LNCaP clone FGC (cell line): ENCODE measurements at places on chromosomes 6 and 20.

GRCh38 chr20:7850775-7851490, 89.3 kb downstream of the HAO1 start:
- DNase-seq = no peak

- no peak for DNase-seq
These were observed 751.0 kb downstream of the CD109 start for GRCh38 chr6:74447013-74447412.

GRCh38 chr6:110191477-110191876, 11.2 kb downstream of the CDC40 start:
- no peak for DNase-seq

DNA sequence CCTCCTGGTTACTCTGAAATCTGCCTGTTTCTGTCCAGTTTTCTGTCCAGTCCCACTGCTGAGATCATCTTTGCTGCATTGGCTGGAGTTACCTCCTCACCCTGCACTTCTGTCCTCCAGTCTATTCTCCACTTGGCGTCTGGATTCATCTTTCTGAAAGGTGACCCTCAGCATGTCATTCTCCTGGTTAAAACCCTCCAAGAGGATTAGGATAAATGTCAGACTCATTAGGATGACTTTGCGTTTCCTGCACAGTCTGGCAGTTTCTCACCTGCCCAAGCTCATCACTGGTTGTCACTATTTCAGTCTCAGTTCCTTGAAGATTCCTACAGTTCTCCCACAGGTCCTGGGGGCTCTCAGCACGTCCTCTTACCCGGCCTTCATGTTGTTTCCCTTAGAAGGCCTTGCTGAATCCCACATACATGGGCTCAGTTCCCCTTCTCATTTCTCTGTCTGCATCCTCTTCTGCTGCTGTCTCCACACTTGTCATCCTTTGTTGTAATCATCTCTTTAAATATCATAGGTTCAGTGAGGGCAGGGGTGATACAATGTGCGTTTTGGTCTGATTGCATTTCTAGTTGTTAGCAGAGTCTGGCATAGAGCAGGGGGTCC, 374.8 kb downstream of the QKI start:
- DNase-seq = no peak

DNA sequence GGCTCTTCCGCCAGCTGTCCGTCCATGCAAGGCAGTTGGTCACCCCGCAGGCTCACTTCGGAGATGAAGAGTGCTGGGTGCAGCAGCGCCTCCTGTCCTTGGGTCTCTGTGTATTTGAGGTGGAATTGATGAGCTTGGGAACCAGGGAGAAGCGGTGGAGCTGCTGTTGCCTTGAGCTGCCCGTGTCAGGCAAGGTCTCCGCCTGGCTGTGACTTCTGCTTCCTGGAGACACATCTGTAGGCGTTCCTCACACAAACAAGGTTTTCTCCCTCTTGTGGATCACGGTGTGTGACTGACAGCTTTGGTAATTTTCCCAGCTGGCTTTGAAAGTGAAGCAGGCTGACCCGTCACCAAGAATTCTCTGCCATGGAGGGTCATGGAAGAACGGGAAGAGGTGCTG, 2.5 kb upstream of the SLC17A9 start:
- DNase-seq = no peak

DNA sequence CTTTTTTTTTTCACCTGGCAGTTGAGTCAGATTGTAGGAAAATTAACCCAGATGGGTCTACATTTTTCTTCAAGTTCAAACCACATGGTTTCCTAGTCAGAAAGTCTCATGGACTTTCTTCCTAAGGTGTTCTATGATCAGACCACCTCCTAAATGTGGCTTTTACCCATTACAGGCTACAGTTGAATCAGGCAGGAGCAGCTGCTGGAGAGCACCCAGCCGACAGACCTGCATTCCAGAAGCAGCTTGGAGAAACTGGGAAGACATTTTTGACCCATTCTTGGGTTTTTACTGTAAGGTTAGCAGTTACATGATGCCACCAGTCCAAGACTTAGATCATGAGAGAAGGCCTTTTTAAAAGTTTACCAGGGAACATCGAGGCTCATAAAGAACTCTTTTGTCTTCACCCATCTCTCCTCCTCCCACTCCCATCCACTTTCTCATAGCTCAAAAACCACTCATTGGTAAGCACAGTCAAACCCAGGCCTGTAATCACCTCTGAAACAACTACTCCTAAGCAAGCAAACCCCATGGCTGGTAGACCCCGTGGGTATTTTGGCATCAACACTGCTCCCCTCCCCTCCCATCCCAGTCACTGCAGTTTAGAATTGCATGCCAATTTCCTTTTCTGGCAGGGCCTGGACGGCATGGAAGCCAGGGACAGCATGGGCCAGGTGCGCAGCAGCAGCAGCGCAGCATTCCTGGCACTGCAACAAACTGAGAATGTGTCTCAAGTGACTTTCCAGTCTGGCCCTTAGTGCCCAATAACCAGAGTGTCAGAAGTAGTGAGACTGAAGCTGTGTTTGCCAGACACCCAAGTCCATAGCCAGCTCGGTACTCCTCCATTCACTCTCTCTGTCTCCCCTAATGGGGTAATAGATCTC, 113.7 kb downstream of the CLIC5 start:
- DNase-seq = no peak

DNA sequence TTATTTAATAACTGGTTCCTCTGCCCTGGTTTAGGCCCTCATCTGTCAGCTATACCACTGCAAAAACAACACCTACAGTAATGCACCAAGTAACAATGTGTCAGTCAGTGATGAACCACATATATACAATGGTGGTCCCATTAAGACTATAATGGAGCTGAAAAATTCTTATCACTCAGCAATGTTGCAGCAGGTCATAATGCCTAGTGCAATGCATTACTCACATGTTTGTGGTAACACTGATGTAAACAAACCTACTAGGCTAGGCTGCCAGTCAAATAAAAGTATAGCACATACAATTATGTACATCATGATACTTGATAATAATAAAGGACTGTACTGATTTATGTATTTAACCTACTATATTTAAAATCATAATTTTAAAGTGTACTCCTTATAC, 31.3 kb downstream of the RARS2 start:
- DNase-seq = no peak

DNA sequence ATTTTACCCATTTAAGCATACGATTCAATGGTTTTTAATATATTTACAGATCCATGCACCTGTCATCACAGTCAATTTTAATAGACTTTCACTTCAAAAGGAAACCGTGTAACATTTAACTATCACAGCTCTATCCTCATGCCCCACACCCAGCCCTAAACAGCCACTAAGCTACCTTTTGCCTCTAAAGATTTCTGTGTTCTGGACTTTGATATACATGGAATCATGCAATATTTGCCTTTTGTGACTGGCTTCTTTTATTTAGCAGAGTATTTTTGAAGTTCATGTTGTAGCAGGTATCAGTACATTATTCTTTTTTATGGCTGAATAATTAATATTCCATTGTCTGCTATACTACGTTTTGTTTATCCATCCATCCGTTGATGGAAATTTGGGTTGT, 50.3 kb upstream of the STX16 start:
- DNase-seq = no peak

DNA sequence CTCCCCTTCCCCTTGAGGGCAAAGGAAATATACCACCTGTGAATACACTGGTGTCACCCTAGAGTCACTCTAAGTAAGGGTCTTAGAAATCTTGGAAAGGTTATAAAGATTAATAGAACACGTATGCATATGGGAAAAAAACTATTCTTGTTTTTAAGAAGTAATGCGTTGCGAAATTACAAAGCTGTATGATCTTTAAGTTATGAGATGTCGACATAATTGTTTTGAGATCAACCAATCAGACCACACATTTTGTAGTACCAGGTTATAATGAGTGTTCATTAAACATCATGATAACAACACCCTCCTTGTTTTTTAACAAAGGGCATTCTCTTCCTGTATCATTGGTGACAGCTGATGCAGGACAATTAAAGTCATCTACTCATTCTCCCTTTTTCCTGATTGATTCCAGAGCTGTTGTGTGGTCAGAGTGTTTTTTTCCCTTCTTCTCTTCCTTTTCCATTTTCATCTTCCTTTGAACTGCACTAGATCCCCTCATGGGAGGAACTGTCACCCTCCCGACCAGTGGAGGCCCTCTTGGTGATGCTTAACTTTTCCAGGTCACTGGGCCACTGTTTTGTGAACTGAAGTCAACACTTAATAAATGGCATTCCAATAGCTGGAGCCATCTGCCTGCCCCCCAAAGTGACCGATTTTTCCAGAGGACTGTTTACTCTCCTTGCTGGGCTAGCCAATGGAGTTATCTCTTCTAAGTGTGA, 37.0 kb downstream of the PRDM1 start:
- DNase-seq = no peak

DNA sequence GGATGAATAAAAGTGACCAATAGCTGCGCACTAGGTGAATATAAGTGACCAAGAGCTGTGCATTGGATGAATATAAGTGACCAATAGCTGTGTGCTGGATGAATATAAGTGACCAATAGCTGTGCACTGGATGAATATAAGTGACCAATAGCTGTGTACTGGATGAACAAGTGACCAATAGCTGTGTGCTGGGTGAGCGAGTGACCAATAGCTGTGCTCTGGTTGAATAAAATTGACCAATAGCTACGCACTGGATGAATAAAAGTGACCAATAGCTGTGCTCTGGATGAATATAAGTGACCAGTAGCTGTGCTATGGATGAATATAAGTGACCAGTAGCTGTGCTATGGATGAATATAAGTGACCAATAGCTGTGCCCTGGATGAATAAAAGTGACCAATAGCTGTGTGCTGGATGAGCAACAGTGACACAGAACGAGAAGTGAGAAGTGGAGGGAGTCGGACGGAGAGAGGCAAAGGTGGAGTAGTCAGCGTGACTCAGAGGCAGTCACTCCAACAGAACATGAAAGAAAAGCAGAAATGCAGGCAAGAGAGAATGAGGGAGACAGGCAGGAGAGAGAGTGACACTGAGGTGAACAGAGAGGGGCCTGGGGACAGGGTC, 38.5 kb downstream of the RBM38 start:
- no peak for DNase-seq

DNA sequence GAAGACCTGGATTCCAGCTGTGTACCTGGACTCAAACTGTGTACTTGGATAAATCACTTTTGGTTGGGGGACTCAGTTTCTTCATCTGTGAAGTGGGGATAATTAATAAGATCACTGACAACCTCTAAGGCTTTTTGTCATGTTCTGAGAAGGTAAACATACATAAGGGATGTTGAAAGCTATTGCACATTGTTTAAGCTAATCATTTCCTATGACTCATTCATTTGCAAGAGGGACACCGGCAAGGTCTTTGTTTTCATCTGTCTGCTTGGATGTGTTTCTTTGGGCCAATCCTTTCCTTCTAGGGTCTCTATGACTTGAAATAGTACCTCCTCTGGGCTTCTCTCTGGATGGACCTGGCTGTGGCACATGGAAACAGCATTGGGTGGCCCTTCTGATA, 6.8 kb downstream of the PROKR2 start:
- DNase-seq = no peak

DNA sequence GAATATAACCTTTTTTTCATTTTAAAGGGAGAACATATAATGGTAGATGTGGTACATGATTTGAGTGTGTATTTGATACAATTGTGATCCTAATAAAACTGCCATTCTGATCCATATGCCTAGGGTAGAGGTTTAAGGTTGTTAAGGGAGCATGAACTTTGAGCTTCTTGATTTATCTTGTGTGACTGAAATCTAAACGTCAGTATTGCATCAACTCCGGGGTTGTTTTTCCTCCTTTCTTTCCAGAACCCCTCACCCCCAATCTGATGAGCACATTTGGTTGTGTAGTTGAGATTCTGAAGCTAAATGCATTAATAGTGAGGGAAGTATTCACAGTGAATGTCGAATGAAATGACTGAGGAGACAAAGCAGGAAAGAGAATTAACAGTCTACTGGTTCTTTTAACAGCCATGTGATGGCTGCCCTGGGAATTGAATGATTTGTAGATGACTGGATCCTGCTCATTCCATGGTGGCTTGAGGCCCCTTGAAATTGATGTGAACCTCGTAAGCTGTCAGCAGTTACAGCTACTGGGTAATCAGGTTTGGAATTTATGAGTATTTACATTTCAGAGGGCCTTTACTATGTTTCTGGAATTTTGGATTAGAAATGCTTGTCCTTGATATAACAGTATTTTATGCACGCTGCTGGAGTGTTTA, 44.8 kb downstream of the FARS2 start:
- DNase-seq = no peak
